ENCODE measurements at places on chromosomes 1 and 21.

- DNase-seq: no peak
Observed at GRCh38 chr1:205458777-205459566, 3.1 kb upstream of the BLACAT1 start.

- no peak for DNase-seq
Observed at GRCh38 chr1:247008406-247008799, 546 bp upstream of the ZNF695 start.

GRCh38 chr1:31605908-31606427 lies 11.5 kb upstream of the HCRTR1 start:
- no peak for DNase-seq

GRCh38 chr1:209095627-209096595 lies 487.6 kb upstream of the CAMK1G start:
- DNase-seq: no peak

- no peak for DNase-seq
Observed at GRCh38 chr1:121546830-121547591, 362.2 kb downstream of the SRGAP2C start.

DNA sequence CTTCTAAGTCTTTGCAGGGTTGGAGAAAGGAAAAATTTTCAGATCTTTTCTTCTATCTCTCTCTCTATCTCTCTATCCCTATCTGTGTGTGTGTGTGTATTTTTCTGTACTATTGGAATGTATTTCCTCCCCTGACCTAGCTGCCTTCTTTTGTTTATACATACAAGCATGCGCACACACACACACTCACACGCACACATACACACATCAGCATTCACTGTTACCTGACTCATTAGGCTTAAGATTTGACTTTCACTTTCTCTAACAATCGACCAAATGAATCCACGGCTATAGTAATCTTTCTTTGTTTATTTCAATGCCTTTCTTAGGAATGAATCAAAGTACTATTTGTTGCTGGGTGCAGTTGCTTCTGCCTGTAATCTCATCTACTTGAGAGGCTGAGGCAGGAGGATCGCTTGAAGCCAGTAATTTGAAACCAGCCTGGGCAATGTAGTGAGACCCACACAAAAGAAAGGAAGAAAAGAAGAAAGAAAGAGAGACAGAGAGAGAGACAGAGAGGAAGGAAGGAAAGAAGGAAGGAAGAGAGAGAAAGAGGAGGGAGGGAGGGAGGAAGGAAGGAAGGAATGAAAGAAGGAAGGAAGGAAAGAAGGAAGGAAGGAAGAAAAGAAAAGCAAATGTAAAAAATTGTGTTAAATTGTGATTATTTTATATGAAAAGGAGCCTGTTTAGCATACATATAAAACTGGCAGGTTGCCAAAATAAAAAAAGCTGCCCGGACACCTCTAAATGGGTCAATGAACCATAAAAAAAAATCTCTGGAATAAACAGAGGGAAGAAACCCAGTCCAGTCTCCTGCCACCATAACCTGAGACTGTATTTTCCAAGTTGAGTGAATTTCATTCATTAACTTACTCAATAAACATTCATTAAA lies 206.8 kb downstream of the ZNF326 start:
- no peak for DNase-seq

- DNase-seq: no peak
Observed at GRCh38 chr1:4602462-4603294, 51.7 kb upstream of the AJAP1 start.

DNA sequence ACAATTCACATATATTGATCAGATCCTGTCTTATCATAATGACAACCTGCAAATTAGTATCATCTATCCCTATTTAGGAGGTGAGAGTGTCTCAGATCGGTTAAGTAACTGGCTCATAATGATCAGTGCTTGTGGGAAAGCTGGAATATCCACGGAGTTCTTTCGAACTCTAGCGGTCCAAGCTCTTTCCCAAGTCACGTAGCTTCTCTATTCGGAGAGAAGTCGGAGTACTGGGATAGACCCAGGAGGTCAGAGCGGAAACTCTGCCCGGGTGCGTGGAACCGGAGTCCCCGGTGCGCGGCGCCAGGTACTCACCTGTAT lies 339 bp downstream of the PTGS2 start:
- DNase-seq: no peak

DNA sequence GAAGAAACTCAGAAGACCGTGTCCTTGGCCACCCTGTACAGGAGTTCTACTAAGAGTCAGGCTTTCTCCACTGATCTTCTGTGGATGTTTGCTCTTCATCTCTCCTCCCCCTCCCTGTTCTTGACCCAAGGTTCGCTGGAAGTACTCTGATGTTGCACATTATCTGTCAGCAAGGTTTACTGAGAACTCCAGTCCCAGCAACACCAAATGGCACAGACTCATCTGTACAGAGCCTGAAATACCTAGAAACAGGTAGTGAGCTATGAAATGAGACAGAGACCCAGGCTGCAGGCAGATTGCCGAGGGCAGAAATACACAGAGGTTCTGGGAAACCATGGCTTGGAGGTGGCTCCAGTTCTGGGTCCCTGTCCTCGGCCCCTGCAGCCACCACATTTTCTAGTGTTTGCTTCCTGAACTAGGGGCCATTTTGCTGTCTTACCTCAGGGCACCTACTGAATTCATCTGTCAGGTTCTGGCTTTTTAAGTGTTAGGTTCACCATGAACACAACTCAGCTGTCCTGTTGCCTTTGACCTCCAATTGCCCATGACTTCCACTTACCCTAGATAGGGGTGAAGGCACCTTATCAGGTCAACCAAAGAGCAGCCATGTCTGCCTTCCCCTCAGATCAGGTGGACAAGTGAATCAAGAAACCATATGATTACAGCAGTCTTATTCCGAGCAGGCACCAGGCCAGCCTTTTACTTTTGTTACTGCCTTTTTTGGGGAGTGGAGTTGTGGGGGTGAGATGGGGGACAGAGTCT lies 92.2 kb downstream of the CDC7 start:
- no peak for DNase-seq

DNA sequence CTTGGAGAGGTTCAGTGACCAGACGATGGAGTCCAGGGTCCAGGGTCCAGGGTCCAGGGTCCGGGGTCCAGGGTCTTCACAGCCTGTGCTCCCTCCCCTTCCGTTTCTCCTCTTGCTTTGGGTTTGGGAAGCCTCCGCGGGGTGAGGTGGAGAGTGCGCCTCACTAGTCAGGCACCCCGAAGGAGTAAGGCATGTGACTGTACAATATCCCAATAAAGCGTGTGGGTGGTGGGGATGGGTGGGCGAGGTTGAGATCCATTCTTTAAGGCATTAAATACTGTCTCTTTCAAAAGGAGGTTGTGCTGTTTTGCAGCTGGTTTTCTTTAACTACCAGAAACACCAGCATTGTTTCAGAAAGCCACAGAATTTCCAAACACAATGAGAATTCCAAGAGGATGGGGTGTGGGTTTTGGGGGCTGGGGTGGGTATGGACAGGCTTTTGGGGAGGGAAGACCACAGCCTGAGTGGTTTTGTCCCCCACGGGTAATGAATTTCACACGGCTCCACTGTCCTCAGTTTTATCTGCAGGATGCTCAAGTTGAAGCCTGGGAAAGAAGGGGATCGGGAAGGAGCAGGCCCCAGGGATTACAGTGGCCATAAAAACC lies 65.7 kb downstream of the KIF26B start:
- DNase-seq: no peak

DNA sequence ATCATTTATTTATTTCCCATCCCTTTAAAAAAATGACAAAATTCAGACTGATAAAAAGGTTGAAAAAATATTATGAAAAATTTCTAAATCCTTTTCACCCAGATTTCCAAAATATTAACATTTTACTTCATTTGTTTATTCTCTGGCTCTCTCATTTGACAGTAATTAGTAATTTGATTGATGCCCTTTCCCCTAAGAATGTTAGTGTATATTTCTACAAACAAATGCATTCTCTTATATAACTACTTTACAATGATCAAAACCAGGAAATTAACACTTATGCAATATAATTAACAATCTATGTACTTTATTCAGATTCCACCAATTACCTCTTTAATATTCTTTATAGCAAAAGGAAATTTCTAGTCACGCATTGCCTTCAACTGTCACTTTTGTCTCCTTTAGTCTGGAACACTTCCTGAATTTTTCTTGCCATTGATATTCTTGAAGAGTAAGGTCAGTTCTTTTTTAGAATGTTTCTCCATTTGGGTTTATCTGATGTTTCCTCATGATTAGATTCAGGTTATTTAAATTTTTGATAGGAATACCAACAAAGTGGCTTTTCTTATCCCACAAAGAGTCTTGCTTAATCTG lies 3.9 kb downstream of the CD53 start:
- no peak for DNase-seq

DNA sequence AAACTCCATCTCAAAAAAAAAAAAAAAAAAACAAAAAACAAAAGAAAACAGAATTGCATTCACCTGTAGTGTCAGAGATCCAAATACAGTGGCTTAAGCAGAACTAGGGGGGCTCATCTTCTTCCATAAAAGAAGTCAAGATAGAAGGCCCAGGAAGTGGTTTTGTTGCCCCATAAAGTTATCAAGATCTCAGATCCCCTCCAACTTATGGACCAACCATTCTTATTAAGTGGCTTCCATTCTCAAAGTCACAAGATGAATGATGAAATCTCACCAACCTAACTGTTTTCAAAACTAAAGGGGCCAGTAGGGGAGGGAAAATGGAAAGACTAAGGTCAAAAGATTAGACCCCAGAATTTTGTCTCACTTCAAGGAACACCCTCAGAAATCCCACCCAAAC lies 30.1 kb upstream of the DUSP23 start:
- no peak for DNase-seq

Measured in activated CD4-positive, alpha-beta T cell treated with anti-CD3 and anti-CD28 coated beads for 1 hour (primary cell).